Stimulated activated CD4-positive, alpha-beta T cell treated with anti-CD3 and anti-CD28 coated beads, Interleukin-1b, Interleukin-23, amount 100 ng/mL, for 1 hour (primary cell): ENCODE measurements at places on chromosomes 4 and X.

DNA sequence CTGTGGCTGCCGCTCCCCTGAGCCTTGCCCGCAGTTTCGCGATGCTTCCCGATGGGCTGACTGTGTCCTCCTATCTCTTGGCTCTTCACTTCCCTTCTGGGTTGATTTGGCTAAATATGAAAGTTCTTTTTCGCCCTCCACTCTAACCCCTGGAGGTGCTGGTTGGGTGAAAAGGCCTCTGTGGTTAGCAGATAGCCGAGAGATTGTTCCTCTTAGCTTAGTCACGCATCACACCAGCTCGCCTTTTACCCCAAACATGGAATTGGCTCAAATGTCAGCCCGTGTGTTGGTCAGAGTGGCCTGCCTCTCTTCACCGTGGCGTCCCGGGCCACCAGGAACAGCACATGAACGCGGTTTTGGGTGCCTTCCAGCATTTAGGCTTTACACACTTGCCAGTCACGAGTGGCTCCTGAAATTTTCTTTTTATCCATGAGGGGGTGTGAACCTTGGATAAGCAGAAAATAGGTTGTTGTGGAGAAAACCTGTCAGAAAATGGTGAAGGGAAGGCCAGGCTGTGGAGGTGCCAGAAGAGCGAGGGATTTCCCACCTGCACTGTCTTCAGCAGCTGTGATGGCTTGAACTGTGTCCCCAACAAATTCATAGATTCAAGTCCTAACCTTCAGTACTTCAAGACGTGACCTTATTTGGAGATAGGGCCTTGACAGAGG is 8.9 kb downstream of the CLCN4 start:
- no peak for DNase-seq

- DNase-seq, result no peak
Observed at GRCh38 chr4:33054161-33054560, 2334.0 kb downstream of the PCDH7 start.

GRCh38 chr4:15682242-15683142 is 865 bp downstream of the FAM200B start:
- no peak for DNase-seq

DNA sequence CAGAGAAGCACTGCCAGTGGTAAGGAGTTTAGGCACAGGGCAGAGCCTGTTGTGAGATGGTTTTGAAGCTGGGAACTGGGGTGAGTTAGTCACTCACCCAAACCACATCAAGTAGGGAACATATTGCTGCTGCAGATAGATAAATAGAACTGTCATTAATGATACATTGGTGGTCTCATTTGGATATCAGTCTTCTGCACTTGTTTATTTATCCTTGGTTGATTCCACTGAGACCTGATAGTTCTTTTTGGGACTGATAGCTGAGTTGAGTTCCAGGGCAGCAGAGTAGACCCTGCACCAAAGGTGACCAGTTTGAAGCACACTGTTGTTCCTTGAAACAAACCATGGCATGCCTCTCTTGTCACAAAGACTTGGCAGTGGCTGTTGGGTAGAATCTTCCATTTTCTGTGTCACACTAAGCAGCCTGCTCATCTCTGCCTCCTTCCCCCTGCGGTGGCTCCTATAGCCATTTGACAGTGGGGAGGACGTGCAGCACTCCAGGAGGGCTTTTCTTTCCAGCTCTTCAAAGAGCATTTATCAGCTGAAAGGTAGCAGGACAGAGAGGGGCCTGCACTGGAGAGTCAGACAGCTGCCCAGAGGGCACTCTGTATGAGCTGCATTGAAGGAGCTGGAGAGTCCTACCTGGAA is 59.7 kb upstream of the TMEM164 start:
- no peak for DNase-seq

DNA sequence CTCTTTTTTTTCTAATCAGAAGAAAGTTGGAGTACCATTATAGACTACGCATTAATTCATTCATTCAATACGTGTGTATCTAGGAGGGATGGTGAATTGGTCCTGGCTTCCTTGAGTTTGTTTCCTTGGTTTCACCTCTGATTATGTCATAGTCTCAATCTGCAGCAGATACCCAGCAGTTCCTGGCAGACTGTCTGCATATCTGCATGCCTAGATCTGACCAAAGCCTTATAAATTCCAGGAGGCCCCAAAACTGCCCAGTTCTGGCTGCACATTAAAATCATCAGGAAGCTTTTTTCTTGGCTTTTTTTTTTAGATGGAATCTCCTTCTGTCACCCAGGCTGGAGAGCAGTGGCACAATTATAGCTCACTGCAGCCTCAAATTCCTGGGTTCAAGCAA is 27.2 kb upstream of the SLC34A2 start:
- DNase-seq, result no peak

DNA sequence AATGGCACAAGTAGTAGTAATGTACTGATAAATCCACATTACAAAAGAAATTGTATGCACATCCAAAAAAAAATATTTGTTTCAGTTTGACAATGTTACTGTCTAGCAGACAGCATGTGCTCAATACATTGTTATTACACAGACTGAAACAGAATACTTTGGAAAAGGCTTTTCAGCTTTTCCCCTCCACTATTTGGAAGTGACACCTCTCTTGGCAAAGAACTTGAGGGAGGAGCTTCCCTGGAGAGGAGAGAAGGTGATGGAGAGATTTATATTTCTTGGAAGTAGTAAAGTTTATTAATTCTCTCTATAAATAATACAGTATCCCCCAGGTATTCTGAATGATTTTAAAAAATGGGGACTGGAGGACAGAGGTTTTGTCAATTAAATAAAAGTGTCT is 131.8 kb downstream of the SCFD2 start:
- DNase-seq, result no peak

DNA sequence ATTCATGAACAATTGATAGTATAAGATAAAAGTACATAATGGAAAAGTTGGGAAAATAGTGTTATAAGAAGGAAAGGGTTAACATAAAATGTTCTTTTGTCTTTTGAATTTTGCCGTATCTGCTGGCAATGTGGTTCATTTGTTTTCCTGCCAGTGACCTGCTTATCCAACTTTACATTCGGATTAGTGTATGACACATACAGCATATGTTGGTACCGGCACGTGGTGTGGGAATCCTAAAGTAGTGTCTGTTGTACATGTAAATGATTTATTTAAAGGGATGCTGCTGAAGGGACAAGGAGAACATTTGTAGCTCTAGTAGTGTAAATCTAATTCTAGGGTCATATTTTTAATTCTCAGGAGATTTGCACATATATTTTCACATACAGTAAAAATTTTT is 11.5 kb downstream of the RAB9A start:
- no peak for DNase-seq

DNA sequence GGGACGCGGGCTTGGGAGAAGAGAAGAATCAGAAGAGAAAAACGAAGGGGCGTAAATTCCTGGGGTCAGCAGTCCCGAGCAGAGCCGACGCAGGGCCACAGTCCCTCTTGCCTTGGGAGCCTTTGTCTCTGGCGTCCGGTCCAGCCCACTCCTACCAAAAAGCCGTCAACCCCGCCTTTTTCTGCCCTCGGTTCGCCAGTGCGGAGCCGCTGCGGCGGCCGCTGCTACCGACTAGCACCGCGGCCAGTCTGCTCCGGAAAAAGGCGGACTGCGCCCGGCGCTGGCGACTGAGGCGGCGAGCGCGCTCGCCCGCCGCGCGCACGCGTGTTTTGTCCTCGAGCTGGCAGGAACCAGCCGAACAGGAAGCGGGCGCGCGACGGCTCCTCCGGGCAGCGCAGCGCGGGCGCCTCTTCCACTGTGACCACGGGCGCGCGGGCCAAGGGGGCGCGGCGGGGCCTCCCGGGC is 502 bp downstream of the HNRNPDL start:
- no peak for DNase-seq

GRCh38 chrX:70132224-70132623 is 1.0 kb upstream of the IGBP1 start:
- DNase-seq, result no peak

DNA sequence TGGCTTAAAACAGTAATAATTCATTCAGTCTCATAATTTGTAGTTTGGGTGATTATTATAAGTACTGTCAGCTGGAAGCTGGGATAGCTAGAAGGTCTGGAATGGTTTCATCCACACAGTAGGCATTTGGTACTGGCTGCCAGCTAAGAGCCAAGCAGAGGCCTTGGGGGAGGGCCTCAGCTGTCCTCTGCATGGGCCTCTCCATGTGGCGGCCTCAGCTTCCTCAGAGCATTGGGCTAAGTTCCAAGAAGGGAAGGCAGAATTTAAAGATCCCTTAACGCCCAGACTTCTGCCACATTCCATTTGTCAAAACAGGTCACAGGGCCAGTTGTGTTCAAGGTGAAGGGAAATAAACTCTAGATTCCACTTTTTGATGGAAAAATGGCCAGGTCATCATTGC is 93.3 kb downstream of the NEUROG2 start:
- DNase-seq, result no peak

- DNase-seq, result no peak
Observed at GRCh38 chr4:153089742-153090141, 114.5 kb upstream of the TRIM2 start.

- no peak for DNase-seq
Observed at GRCh38 chr4:96677499-96677898, 837.6 kb downstream of the PDHA2 start.

GRCh38 chr4:113659127-113659526 is 102.4 kb downstream of the CAMK2D start:
- DNase-seq, result no peak

DNA sequence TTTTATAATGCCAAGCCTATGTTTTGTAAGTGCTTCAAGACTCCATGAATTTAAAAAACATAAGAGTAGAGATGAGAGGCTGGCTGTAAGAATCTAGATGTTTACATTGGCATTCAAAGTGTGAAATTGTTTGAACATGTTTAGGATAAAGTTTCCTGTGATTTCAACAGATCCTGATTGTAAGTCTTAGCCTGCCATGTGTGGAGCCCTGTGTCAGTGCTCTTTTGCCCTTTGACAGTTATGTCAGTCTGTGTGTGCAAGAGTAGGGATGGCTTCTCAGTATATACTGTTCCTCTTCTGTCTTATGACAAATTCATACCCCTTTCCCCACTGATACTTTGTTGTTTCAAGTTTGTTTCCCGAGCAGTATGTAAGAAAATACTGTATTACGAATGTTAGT is 68.2 kb downstream of the USP9X start:
- no peak for DNase-seq

DNA sequence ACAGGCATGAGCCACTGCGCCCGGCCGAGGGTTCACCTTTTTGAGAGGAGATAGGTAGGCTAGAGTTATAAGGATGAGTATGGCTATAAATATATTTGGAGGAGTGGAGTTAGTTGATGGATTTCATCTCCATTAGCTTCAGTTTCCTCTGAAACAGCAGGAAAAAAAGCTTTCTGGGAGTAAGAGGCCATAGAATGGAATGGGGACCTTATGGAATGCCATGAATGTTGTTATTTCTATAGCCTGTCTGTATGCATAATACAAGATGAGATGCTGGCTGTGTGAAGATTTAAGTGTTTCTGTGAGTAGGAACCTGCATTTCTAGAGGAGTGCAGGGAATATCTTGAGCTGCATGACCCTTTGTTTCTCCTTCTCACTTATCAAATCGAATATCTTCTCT is 114.9 kb upstream of the ARX start:
- no peak for DNase-seq

DNA sequence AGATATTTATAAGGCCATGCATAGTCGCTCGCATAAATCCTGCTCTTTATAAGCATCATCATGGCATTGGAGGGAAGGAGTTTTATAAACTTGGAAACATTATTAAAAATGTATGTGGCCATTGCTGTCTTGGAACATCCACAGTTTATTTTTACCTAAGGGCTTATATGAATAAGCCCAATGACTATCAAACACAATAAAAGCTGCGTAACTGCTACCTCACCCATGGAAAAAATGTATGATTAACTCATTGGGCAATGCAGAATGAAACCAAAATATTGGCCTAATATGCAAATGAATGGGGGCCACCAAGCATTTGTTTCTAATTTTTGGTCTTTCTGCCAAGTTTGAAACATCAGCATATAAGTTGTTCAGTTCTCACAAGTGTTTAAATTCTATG is 19.1 kb downstream of the GEMIN8 start:
- DNase-seq, result no peak

GRCh38 chrX:34839451-34839850 is 103.1 kb upstream of the FAM47B start:
- no peak for DNase-seq

DNA sequence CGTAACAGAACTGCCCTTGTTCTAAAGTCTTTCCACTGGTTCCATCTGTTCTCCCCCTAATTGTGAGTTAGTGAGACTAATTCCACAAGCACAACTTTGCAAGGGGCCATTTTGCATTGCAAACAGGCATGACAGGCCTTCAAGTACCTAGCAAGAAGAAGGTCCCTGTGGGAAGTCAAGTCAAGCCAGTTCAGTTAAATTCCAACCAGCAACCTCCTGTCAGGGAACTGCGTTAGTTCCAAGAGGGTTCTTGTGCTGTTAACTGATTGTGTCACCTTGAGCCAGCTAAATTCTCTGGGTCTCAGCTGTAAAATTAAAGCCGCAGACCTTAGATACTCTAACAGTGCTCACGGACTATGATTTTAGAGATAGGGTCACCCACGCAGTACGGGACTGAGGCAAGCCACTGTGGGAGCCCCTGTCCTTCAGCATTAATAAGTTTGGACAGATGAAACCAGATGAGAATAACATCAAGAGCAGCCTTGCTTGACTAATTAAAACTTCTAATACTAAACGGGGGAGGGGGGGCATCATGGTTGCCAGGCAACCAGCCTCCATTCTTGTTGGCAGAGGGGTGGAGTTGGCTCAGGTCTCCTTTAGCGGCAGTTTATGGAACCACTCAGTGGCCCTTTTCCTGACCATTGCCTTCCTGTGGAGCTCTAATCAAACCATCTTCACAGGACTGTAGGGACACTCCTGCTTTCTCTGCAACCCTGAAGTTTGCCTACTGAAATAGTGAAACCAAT is 24.1 kb upstream of the TMEM150C start:
- no peak for DNase-seq

- DNase-seq, result no peak
Observed at GRCh38 chr4:925771-926500, 6.2 kb downstream of the GAK start.

DNA sequence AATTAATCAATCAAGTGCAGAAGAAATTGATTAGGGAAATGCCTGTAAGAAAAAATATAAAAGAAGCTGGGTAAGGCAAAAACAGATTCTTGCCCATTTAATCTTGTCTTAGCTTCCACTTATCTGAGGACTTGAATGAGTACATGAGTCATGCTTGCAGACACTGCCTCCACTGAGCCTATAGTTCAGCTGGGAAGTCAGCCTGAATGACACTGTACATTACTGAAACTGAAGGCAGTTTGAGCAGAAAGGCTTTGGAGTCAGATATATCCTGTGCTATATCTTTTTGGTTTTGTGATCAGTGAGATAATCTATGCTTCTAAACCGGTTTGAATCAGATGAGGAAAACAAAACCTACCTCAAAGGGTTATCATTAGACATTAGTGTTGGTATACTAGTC is 61.3 kb downstream of the NUDT11 start:
- DNase-seq, result no peak

GRCh38 chr4:152310257-152310656 is 225.6 kb downstream of the FBXW7 start:
- DNase-seq, result no peak

- no peak for DNase-seq
Observed at GRCh38 chrX:135977611-135978010, 3.8 kb upstream of the MMGT1 start.

- no peak for DNase-seq
Observed at GRCh38 chr4:15270201-15270600, 157.6 kb upstream of the C1QTNF7 start.
